ENCODE measurements at places on chromosomes 6 and 20.

DNA sequence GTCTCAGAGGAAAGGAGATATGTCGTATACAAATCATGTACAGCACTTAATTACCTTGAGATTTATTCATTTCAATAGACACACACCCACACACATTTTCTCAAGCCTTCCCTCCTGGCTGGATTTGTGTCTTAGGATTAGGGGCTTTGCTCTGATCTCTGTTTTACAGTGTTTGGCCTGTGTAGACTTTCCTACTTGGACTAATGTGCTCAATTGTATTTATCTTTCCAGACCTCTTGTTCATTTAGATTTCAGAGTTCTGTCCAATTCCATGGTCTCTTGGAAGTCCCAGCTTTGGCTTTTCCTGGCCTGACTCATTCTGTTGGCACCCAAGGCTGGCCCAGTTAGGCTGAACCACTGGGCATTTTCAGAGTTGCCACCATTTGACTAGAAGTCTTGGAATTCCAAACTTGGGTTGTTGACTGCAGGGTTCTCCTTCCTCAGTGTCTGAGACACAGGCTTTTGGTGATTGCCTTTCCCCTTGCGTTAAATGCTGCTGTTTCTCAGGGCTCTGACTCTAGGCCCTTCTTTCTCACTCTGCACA, 8.9 kb upstream of the RFPL4B start:
- no peak for DNase-seq

DNA sequence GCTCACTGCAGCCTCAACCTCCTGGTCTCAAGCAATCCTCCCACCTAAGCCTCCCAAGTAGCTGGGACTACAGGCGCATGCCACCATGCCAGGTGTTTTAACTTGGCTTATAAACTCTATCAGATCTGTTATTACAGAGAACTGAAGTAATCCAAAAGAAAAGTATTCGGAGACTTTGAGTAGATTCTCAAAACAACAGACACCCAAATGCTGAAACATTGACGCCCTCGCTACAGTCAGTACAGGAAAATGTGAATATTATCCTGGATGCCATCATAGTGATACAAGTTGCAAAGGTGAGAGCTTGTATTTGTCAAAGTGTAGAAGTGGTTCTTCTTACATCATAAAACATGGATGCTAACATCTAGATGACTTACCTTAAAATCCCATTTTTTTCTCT, 108.7 kb upstream of the EDN1 start:
- DNase-seq = no peak

GRCh38 chr20:3759316-3759823, 8.2 kb downstream of the ADISSP start:
- DNase-seq = no peak

GRCh38 chr6:54916858-54917257, 70.3 kb downstream of the FAM83B start:
- no peak for DNase-seq

- DNase-seq = no peak
These were observed 41.0 kb upstream of the HIVEP1 start for GRCh38 chr6:11971154-11971553.

DNA sequence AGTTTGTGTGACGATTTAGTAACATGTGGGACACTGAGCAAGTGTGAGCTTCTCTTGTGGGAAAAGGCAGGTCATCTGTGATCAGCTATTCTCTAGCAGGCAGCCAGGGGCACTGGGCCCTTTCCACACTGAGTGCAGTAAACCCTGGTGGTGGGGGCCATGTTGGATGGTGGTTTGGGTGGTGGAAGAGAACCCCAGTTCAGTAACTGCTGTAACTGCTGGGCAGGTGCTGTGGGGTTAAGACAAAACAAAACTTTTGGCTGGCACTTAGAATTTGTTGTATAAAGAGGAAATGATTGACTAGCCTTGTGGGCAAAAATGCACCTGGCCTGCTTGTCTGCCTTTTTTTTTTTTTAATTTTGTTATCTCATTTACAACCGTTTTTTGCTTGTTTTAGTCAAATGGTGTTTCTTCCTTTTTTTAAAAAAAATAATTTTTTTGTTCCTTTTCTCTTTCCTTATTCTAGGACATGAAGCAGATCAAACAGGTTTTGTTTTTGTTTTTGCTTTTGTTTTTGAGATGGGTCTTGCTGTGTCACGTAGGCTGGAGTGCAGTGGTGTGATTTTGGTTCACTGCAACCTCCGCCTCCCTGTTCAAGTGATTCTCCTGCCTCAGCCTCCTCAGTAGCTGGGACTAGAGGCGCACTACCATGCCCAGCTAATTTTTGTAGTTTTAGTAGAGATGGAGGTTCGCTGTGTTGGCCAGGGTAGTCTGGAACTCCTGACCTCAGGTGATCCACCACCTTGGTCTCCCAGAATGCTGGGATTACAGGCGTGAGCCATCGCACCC, 59.8 kb downstream of the IGF2R start:
- no peak for DNase-seq

GRCh38 chr20:46316984-46317684, 8.8 kb upstream of the CDH22 start:
- no peak for DNase-seq

GRCh38 chr20:19875376-19876221, 117.5 kb downstream of the RIN2 start:
- DNase-seq = no peak

- peak; percentile 57 for DNase-seq
These were observed at the start of gene ACSS1 for GRCh38 chr20:25058051-25058846. Gene ACSS1 (minus strand): TSS chr20:25058139. CDS start chr20:25058102, 37 bp downstream.

GRCh38 chr6:10522929-10523573, 1.9 kb downstream of the GCNT2 start:
- no peak for DNase-seq

DNA sequence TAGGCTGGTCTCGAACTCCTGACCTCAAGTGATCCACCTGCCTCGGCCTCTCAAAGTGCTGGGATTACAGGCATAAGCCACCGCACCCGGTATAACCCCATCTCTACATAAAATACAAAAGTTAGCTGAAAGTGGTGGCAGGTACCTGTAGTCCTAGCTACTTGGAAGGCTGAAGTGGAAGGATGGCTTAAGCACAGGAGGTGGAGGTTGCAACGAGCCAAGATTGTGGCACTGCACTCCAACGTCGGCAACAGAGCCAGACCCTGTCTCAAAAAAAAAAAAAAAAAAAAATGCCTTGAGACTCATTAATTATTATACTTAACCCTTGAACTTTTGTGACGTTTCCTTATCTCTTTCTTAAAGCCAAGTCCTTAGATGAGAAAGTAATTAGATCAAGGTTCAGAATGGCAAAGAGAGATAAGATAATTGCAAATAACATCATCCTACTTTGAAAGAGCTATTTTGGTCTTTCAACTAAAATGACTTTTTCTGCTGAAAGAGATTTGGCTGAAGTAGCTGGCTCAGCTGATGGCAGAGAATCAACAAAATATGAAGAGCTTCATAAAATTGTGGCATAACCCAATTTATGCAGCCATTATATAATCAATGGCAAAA, 4.7 kb upstream of the SHLD1 start:
- no peak for DNase-seq

Data from T-helper 1 cell (primary cell).